ENCODE measurements at places on chromosomes 16 and 17. TPM values are rescaled to one million over a fixed set of nuclear protein-coding genes. Genes with fewer than 3 reads are reported as not detected.
A peak's percentile ranks its signal among the peaks of the same experiment; 100 is the strongest.

DNA sequence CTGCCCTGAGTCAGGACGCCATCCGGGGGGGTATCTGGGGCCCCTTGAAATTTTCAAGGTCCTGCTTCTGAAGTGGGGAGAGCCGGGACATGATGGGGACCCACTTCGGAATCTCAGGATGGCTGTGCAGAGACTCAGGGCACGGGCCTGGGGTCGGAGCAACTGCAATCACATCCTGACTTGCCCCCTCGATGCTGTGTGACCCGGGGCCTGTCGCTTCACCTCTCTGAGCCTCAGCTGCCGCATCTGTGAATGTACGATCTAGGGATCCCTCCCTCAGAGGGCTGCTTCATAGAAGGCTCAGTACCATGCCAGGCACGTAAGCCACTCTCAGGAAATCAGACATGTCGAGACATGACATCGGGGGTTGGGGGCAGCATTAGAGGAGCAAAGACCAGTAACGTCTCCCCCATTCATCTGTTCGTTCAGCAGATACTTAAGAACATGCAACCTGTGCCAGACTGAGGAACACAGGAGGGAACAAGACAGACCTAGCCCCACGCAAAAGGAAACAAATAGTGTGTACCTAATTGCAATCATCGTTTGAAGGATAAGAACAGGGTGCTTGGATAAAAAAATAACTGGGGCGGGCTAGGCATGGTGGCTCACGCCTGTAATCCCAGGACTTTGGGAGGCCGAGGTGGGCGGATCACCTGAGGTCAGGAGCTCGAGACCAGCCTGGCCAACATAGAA is 229.6 kb downstream of the PARN start:
- DNase-seq, result no peak

Gene TMEM107
- 25.3 TPM for total RNA-seq

DNA sequence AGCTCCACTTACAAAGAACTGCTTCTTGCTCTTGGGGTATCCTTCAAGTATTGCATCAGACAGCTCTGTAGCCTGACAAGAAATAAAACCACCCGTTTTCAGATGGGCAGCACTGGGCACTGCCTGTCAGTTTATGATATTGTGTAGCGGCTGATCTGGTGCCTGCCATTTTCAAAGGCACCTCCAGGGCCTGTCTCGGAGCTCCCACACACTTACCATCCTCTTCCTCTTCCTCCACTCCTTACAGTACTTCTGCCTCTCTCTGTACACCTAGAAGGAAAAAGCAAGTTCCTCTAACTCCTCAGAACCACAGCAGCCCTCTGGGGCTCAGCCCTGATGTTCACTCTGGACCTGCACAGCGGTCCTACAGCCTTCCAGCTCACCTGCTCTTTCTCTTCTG is 4.4 kb downstream of the PSMC3IP start:
- no peak for DNase-seq

DNA sequence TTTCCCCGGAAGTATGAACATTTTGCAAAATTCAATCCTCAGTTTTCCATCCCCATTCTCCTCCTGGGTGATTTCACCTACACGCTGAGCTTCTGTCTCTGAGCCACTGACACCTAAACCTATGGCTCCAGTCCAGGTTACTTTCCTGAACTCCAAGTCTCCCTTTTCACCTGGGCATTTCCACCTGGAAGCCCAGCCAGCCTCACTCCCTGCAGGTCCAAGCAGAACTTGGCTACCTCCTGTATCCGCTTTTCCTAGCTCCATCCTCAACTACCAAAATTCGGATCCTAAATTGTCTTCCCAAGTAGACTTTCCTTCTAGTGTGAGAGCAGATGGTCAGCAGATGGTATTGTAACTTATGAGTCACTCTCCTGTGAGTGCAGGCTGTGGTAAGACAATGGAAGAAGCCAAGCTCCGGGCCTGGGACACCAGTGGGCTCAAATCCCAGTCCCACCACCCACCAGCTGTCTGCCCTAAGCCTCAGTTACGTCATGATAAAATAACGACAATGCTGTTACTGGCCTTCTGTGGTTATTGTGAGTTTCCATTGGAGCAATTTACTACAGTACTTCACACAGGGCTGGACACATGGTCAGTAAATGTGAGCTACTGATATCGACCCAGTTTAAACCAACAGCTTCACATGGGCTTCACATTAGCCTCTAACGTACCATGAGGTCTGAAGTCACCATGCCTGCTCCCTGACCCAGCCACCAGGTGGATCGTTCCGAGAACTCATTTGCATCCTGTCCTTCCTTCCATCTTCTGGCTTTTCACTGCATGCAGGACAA is 33.3 kb downstream of the PECAM1 start:
- no peak for DNase-seq

Gene FAM234A
- total RNA-seq, result 84.1 TPM

Gene GID4
- total RNA-seq, result 8.2 TPM

- DNase-seq, result peak; percentile 43
Observed at GRCh38 chr17:58121925-58122324, 26.3 kb upstream of the OR4D1 start.

Gene GP1BA
- not detected for total RNA-seq

Gene BRICD5
- 9.9 TPM for total RNA-seq

Gene SNRNP25
- total RNA-seq, result 18.3 TPM

Gene APRT
- 101 TPM for total RNA-seq

Gene MAP2K6
- total RNA-seq, result 13.2 TPM

- peak; percentile 80 for DNase-seq
Observed at GRCh38 chr17:81387100-81388090, 7.9 kb upstream of the BAHCC1 start.

Gene NHERF2
- 29.6 TPM for total RNA-seq

Gene BCAR1
- 77.3 TPM for total RNA-seq

Gene GALR2
- 0.60 TPM for total RNA-seq

GRCh38 chr17:41559548-41559947 is 12.3 kb downstream of the KRT9 start:
- DNase-seq, result no peak

GRCh38 chr17:37054894-37055293 is 106.1 kb downstream of the AATF start:
- no peak for DNase-seq

GRCh38 chr16:17827313-17827712 is 356.6 kb upstream of the XYLT1 start:
- DNase-seq, result no peak

Gene HIC1
- 8.8 TPM for total RNA-seq

Gene SYCE1L
- not detected for total RNA-seq

Gene SCNN1B
- total RNA-seq, result 0.24 TPM

Gene RAMP2
- 13.1 TPM for total RNA-seq

Gene TEKT3
- total RNA-seq, result 1.9 TPM

Gene KCNG4
- total RNA-seq, result not detected

Gene POLR3K
- 2.7 TPM for total RNA-seq

DNA sequence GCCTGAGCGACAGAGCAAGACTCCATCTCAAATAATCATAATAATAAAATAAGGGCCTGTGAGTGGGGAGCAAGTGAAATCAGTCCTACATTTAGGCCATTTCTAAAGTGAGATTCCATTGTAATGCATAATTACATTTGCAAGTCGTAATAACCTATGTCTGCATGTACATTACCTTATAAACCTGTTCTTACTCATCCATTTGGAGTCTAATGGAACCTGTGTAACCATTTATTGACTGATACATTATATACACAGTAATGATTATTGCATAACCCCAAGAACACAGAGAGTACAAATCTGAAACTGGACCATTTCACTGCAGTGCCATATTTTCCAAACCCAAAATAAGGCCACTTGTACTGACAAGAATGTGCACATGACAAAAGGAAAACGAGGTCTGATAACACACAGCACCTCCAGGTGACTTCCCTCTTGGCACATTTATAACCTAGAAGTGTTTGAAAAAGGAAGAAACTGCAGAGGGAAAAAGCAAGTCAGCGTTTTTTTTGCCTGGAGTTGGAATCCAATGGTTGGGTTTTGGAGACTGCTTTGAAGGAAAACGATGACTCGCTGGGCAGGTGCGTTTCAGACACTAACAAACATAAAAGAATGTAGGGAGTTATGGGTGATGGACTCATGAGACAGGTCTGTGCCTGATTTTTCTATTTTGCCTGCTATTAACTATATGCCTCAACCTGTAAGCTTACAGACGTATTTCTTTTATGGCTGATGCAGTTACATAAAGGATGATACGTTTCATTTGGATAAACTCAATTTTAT is 63.6 kb upstream of the KIFC3 start:
- peak; percentile 32 for DNase-seq

Gene KRT27
- total RNA-seq, result not detected

Gene MYCBPAP
- total RNA-seq, result 0.43 TPM

Gene WNT9B
- 2.6 TPM for total RNA-seq

- no peak for DNase-seq
Observed at GRCh38 chr17:7790150-7790549, 43.9 kb upstream of the KDM6B start.

Gene NOXO1
- total RNA-seq, result 5.1 TPM

Gene MGAT5B
- 0.60 TPM for total RNA-seq

- no peak for DNase-seq
Observed at GRCh38 chr16:68980695-68981315, 124.6 kb upstream of the HAS3 start.

Measured in hepatocyte (in vitro differentiated cells).